Stimulated activated naive CD8-positive, alpha-beta T cell treated with anti-CD3 and anti-CD28 coated beads, Interleukin-15, Interleukin-2, amounts not matched to agents 100 U/mL and 50 U/mL, for 24 hours (primary cell): ENCODE measurements at places on chromosomes 6 and 20.

GRCh38 chr6:20599302-20600051 lies 65.2 kb downstream of the CDKAL1 start:
- no peak for DNase-seq

GRCh38 chr6:36067374-36068011 lies 39.9 kb downstream of the MAPK14 start:
- DNase-seq = no peak

DNA sequence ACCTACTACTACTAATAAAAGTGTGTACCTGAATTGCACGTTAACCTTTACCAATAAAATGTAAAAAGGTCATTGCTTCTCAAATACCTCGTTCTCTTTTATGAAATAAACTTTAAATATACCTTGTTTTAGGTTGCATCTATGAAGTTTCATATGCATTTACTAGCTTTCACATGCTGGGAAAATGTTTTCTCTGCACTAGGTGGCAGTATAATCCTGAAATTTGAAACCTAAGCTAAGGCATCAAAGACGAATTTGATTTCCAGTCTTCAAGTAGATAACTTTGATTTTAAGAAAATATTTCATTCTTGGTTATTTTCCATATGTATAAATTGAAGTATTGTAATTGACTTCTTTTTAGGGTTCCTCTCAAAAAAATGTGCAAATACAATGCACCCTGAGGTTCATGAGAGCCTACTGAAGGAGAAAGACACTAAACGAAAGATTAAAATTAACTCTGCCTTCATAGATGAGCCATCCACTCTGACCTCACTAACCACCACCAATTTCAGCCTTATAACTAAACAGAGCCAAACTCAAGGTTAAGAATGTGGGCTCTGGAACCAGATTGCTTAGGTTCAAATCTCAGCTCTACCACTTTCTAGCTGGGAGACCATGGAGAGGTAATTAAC lies 7.3 kb upstream of the COL9A1 start:
- DNase-seq = no peak

- peak; percentile 85 for DNase-seq
These were observed 19.0 kb upstream of the PREX1 start for GRCh38 chr20:48846516-48847492.

- DNase-seq = peak; percentile 93
These were observed 35.7 kb upstream of the HLA-E start for GRCh38 chr6:30453508-30454116.

DNA sequence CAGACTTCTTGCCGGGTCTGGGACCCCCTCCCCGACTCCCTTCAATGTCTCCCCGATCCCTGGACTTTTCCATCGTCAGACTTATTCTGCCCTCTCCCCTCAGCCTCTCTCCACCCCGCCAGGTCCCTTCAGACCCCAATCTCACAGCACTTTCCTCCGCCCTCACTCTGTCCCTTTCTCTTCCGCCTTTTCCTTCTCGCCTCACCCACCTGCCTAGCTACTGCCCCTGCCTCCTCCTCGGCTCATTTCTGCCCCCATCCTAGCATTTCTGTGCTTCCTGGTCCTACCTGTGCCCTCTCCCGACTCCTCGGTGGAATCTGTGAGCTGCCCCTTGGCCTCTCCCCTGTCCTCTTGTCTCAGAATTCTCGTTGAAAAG lies 616 bp downstream of the CHMP4B start:
- peak; percentile 31 for DNase-seq
